ENCODE measurements at places on chromosomes 12 and 14. TPM values are rescaled to one million over a fixed set of nuclear protein-coding genes. Genes with fewer than 3 reads are reported as not detected.

The ST8SIA1 gene
- total RNA-seq = 0.11 TPM

The RFLNA gene
- total RNA-seq = not detected

The HHIPL1 gene
- total RNA-seq = 0.17 TPM

The IL25 gene
- total RNA-seq = not detected

The NFE2 gene
- 0.20 TPM for total RNA-seq
